ENCODE measurements at places on chromosomes 4 and X.

DNA sequence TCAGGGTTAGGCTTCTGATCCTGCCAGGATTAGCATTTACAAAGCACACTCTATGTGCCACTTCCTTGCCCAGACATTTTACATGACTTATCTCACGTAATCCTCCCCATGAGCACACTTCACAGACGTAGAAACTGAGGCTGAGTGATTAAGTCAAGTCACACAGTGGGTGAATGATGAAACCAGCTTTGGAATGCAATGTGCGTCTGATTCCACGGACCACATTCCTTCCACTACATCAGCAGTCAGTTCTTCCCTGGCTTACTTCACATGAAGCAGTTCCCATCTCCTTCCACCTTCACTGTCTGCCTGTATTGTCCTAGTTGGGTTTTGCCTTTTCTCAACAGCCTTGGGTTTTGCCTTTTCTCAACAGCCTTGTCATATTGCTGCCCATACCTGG, 134.3 kb upstream of the PPARGC1A start:
- no peak for DNase-seq

GRCh38 chrX:101237041-101237440, 17.5 kb downstream of the DRP2 start:
- no peak for DNase-seq

DNA sequence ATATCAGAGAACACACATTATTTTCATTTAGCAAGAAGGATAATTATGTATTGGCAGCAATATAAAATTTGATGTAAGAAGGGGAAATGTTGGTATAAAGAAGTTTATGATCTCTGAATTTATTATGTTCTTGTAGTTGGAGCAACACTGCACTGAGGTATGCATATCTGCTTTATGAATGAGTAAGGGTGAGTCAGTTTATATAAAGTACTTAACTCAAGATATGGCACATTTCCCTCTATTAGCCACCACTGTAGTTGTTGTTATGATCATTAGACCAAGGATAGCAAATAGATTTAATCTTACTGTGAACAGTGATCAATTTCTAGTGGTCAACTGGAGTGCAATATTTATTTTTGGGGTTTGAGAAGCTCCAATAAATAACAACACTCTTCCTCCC, 66.6 kb downstream of the SNX25 start:
- no peak for DNase-seq

GRCh38 chr4:39571054-39571453, 43.8 kb upstream of the UGDH start:
- DNase-seq, result no peak

DNA sequence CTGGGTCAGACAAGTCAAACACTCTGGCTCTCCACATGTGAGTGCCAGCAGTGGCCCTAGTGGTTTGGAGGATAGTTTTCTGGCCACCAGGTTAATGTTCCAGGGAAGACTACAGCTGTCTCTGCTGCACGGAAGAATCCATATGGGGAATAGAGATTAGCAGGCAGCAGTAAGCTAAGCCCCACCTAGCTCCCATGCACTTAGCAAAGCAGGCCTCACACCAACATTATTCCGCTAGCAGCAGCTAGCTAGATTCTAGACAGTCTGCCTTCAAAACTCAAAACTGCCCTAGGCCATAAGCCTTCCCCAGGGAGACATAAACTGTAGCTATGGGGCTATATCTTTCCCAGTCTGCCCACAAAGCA, 203.4 kb downstream of the CHIC1 start:
- no peak for DNase-seq

DNA sequence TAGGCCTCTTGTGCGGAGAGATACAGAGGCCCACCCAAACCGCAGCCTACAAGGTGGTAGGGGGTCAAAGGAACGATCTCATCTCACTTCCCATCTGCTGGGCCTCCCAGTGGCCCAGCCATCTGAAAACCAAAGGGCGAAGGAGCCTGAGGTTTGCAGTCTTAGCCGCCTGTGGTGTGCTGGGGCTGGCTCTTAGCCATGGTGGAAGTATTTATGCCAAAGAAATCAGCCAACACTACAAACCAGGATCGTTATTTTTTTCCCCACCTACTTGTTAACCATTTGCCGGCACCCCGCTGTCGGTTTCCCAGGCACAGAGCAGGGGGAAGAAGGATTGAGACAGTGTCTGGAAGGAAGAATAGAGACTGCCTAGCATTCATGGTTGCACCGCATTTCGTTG, 30.9 kb upstream of the CDKL5 start:
- DNase-seq, result no peak

DNA sequence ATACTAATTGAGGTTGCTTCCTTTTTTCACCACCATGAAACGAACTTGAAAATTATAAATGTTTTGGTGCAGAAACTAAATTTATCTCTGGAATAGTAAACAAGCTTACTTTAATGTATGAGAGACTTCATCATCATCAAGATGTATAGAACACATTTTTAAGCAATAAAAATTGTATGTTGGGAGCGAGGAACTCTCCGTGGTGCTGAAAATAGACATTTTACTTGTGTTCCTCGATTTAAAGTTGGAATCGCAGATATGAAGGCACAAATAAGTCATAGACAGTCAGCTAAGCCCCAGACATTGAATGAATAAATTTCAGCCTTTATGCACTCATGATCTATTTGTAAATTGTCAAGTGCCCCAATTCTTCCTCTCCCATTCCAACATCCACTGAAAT, 310.7 kb downstream of the STK32B start:
- DNase-seq, result no peak

DNA sequence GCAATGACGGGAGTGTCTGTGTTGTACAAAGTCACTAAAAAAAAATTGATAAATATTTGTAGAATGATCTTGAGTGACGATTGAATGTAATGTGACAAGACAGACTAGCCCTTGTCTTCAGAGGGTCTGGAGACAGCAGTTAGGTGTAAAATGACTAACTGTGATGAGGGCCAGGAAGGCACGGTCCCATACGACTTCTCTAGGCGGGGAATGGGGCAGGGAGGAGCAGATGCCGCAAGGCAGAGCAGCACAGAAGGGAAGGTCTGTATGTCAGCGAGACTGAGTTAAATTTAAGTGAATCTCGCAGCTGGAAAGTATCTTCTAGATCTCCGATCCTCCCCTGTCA, 405 bp downstream of the CENPE start:
- DNase-seq, result no peak

DNA sequence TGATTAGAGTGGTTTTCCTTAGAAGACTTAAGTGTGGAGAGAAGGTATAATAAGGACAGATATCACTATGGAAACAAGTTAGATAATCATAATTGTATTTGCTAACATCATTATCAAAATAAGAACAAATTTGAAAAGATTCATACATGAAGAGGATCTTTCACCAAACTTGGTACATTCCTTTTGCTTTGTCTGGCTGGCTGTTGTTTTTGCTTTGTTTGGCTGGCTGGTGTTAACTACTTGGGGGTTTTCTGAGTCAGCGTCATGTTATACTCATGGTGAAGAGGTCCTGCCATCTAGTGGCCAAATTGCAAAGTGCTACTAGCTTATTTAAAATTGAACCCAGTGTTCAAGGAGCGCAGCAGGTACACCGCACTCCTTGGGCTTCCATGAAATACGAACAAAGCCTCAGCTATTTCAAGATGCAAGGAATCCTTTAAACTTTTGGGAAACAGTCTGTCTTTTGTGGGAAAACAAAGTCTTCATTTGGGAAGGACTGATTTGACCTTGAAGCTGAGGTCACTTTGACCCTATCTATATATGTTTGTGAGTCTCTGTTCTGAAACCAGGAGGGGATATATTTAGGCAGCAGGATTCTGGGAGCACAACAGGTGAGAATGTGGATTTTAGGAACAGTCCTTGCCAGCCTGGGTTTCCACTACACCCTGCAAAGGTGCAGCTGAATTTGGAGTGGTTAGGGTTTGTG, 129.7 kb downstream of the PLS3 start:
- peak; percentile 31 for DNase-seq

DNA sequence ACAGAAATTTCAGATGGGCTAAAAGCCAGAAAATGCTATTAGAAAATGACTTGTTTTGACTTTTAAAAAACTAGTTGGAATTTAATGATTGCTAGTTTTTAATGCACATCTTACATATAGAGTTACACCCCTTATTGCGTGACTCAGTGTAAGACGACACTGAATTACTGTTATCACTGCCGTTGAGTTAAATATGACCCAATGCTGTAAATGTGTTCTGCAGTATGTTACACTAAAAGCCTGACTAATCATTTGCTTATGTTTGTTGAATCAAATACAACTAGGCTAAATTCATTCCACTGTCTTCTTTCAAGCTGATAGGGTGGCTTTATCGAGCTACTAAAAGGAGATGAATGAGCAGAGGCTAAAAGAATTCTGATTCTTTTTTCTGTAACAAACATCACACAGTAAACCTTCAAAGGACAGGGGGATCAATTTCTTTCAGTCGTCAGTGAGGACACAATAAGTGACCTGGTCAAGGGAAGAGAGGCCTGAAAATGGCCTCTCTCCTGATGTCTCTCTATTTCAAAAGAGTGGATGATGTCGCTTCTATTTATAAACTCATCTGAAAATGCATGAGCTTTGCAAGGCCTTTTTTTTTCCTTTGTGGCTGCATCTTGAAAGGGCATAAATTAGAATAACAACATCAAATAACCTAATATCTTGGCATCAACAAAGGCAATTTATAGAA, 142.2 kb upstream of the KCNIP4 start:
- DNase-seq, result no peak

GRCh38 chr4:137181293-137181899, 350.9 kb downstream of the PCDH18 start:
- no peak for DNase-seq

GRCh38 chr4:2867758-2868491, 24.3 kb downstream of the ADD1 start:
- DNase-seq, result no peak

DNA sequence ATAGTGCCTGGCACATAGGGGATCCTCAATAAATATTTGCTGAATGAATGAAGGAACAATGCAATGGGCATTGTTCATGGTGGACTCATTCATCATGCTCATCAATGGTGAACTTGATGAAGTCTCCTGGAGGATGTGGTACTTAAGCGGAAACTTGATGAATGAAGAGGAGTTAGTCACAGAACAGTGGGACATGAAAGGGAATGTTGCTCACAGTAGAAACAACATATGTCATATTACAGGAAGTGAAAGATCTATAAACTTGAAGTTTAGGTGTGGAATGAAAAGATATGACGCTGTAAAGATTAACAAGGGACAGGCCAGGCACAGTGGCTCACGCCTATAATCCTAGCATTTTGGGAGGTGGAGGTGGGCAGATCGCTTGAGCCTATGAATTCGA, 224.1 kb downstream of the PPP3CA start:
- DNase-seq, result no peak

DNA sequence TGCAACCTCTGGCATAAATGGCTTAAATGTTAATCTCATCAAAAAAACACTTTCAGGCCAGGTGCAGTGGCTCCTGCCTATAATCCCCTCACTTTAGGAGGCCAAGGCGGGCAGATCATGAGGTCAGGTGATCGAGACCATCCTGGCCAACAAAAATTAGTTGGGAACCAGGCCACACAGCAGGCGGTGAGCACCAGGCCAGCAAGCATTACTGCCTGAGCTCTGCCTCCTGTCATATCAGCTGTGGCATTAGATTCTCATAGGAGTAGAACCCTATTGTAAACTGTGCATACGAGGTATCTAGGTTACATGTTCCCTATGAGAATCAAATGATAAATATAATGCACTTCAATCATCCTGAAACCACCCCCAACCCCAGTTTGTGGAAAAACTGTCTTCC, 125.8 kb downstream of the LRBA start:
- DNase-seq, result no peak

DNA sequence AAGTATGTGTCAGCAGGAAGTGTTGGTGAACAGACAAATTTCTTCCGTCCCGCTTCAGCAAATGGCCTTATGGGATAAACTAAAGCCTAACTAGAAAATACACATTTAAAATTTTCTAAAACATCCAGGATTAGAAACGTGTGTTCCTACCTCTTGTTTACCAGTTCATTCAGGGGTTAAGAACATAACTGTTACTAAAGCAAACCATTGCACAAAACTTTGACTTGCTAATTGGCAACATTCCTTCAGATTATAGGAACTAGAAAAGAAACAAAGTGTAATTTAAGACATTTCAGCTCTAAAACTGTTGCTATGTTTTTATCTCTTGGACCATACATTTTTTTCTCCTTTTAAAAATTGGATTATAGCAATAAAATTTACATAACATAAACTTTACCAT, 39.5 kb upstream of the CXCL13 start:
- no peak for DNase-seq

DNA sequence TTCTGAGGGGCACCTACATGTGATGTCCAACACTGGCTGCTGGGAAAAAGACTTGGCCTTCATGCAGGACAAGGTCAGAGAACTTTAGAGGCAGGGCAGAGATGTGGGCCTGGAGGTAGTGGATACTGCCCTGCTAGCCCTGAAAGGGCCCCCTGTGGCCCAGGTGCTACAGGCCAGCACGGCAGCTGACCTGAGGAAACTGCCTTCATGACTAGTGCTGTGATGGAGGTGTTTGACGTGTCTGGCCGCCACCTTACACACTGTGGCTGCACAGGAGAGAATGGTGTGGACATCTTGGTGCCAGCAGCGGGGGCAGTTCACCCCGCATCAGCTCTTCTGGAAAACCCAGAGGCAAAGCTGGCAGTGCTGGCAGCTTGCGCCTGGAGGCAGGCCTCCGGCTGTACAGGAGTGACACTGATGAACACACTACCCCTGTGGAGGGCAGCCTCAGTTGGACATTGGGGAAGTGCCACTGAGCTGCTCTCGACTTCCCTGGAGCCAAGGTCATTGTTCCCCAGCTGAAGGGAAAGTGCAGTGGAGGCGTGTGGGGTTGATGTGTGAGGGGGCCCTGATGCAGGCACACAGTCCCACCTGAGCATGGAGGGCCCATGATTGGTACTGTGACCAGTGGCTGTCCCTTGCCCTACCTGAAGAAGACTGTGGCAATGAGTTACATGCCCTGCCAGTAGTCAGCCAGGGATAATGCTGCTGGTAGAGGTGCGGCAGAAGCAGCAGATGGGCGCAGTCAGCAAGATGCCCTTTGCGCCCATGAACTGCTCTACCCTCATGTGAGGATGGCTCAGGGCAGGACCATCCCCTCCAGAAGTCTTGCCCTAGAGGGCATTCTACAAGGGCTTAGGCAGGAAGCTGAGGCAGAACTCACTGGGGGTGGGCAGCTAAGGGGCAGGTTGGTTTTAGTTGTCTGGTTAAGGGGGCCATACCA, 36.9 kb downstream of the COQ2 start:
- DNase-seq, result no peak

DNA sequence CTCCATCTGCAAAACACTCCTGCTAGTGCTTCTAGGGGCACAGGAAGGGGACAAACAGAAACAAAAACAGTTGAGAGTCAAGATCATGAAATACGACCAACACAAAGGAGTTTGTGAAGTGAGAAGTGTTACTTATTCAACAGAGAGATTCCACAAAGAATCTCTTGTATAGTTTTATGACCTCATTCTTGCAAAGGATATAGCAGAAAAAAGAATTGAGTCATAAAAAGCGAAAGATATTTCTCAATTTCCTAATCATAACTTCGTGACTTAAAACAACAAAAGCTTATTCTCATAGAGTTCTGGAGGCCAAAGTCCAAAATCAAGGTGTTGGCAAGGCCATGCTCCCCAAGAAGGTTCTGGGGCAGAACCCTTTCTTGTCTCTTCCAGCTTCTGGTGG, 40.7 kb downstream of the TIGD4 start:
- no peak for DNase-seq

GRCh38 chr4:1300466-1301455, 11.1 kb downstream of the MAEA start:
- DNase-seq, result peak; percentile 46
